ENCODE measurements at places on chromosomes 2 and 18. TPM values are rescaled to one million over a fixed set of nuclear protein-coding genes. Genes with fewer than 3 reads are reported as not detected.

CFAP65 gene
- total RNA-seq: not detected

TMEM178A gene
- total RNA-seq: 1.4 TPM

PID1 gene
- 22.4 TPM for total RNA-seq

IL1F10 gene
- total RNA-seq: 20.8 TPM

IL36G gene
- 24.7 TPM for total RNA-seq

COBLL1 gene
- total RNA-seq: 68.3 TPM

CYRIA gene
- total RNA-seq: 5.5 TPM

GPBAR1 gene
- total RNA-seq: 0.34 TPM

GALNT5 gene
- total RNA-seq: 0.51 TPM

CAPN13 gene
- 0.11 TPM for total RNA-seq

- no peak for DNase-seq
Observed at GRCh38 chr2:71965530-71965929, 182.1 kb downstream of the CYP26B1 start.

DNA sequence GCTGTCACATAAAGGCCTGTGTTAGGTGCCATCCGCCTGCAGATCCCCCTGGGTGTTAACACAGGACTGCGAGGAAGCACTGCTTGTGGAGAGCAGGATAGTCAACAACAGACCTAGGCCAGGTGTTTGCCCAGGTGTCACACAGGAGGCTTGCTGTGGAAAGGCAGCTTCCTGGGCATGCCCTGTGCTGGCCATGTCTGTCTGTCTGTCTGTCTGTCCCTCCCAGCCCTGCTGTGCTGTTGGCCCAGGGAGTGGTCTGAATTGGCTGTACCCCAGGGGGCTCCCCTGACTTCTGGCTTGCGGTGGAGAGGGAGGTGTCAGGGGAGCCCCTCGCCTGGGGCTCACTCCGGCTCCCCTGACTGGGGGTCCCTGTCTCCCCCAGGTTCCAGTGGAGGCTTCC lies 53.2 kb downstream of the SH3BP4 start:
- no peak for DNase-seq

DNA sequence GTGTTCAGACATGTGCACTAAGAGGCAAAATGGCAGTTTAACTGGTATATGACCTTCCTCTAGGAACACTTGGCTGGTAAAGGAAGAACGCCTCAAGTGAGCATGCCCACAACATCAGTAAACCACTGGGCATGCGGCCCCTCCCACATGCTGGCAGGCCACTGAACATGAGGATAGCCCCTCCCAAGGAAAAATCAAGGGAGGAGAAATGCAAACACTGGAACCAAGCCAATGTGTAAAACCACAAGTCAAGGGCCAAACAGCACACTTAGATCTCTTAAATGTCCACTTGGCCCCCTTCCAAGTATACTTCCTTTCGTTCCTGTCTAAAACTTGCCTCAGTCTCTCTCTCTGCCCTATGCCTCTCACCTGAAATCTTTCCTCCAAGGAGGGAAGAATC lies 980.8 kb downstream of the TSN start:
- no peak for DNase-seq

DNA sequence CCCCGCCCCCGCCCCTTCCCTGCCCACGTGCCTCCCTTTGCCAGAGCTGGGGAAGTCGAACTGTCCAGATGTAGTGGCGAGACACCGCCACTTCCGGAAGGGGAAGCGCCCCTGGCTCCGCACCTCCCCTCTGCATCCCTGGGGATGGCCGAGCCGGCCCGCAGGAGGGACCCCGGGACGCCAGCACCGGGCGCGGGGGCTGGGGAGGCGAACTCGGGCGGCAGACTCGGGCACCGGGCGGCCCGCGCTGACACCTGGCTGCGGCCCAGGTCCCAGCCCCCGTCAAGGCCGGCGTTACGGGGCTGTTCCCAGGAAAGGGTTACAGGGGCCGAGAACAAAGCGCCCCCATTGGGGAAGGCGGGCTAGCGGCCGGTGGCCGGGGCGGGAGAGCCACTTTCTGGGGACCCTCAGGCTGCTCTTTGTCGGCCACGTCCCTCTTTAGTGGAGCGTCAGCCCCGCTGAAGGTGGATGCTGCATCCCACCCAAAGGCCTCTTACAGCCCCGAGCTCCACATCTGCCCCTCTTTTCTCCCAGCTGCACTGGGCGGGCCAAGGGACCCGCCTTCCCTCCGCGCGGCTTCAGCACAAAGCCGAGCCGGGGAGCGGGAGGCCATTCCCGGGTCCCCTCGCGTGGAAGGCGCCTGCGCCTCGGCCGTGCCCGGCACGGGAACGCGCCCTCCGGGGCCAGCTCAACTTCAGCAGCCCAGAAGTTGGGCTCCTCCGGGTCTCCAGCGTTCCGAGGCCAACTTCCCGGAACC lies 1.3 kb downstream of the SDC1 start:
- peak; percentile 88 for DNase-seq

DNA sequence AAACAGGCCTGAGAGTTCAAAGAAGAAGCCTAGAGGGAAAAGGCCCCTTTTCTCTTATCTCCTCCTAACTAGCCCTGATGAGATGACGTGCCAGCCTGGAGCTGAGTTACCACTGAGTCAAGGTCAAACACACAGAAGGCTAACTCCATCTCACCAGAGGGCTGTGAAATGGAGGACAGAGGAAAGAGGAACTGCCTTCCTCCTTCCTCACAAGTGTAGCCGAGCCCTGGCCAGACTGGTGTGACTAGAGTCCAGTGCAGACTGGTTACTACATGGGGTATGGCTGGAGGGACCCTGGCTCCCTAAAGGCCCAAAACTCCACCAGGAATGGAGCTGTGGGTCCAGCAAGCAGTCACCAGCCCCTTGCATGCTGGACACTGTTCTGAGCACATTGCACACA lies 35.7 kb upstream of the GYPC start:
- no peak for DNase-seq

GRCh38 chr2:121888189-121888557 lies 132.7 kb downstream of the TSN start:
- no peak for DNase-seq

- no peak for DNase-seq
Observed at GRCh38 chr18:74715865-74716712, 118.4 kb downstream of the ZNF407 start.

DNA sequence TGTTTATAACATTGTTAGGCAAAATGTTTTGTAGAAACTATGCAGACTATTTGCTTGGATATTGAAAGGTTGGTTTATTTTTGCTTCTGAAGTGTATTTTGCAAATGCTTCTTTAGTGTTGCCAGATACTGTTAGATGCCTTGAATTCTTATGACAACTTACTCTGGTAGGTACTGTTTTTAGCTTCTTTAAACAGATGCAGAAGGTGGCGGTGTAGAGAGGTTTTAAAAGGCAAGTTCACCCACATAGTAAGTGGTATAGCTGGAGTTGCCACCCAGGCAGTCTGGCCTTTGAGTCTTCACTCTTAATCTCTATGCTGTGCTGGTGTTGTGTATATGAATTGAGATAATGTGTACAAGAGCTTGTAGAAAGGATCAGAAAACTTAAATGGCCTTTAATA lies 3.6 kb downstream of the PCYOX1 start:
- DNase-seq: no peak

GRCh38 chr2:20146401-20146800 lies 78.5 kb downstream of the SDC1 start:
- no peak for DNase-seq

GRCh38 chr2:195532255-195532627 lies 124.8 kb upstream of the SLC39A10 start:
- no peak for DNase-seq

DNA sequence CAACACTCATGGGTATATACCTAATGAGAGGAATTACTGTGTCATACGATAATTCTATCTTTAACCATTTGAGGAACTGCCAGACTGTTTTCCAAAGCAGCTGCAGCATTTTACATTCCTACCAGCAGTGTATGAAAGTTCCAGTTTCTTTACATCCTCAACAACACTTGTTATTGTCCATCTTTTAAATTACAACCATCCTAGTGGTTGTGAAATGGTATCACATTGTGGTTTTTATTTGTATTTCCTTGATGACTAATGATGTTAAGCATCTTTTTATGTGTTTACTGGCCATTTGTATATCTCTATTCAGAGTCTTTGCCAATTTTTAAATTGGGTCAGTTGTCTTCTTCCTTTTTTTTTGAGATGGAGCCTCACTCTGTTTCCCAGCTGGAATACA lies 4.0 kb upstream of the CKAP2L start:
- no peak for DNase-seq

DNA sequence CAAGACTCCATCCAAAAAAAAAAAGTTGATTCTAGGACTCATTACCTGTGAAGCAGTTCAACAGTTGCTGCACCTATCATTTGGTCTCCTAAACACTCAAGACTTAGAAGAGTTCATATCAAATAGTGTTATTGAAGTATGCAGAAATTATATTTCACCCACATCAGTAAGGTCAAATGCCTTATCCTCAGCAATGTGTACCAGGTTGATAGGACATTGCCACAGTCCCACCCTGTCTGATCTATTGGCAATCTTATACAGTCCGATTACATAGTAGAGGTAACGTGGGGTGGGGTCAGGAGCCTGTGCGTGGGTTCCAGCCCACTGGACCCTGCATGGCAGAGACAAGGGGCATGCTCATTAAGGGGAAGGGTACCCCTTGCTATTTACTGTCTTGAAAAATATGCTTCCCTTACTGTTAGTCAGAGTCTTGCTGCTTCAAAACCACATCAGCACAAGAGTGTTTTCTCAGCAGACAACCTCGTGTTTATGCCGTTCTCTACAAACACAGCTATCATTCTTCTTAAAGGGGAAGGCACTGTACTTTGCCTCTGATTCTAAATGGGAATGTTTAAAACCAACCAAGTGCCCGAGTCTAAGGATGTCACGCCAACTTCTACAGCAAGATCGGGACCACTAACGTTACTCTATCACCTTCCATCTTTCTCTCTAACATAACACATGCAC lies 115.2 kb downstream of the MTCL1 start:
- no peak for DNase-seq

- DNase-seq: no peak
Observed at GRCh38 chr2:231413456-231413855, 17.9 kb downstream of the B3GNT7 start.

- DNase-seq: no peak
Observed at GRCh38 chr18:1846640-1847039, 724.7 kb downstream of the METTL4 start.

DNA sequence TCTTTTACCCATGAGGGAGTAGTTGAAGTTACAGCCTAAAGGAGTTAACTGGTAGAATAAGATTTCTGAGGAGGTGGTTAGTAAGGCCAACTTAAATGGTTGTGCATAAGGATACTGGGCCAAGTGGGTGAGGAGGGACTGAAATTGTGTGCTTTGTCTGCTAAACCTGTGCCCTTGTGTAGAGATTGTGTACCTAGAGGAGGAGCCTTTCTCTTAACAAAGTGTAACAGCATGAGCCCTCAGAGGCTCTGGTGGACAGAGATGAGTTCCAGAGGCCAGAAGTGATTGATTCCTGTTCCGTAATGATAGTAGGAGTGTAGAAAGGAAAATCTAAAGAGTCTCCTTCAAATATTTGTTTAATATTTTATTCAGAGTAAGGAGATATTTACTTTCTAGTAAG lies 42.9 kb downstream of the OTX1 start:
- no peak for DNase-seq

- DNase-seq: no peak
Observed at GRCh38 chr18:31821545-31822171, 61.0 kb upstream of the SLC25A52 start.

DNA sequence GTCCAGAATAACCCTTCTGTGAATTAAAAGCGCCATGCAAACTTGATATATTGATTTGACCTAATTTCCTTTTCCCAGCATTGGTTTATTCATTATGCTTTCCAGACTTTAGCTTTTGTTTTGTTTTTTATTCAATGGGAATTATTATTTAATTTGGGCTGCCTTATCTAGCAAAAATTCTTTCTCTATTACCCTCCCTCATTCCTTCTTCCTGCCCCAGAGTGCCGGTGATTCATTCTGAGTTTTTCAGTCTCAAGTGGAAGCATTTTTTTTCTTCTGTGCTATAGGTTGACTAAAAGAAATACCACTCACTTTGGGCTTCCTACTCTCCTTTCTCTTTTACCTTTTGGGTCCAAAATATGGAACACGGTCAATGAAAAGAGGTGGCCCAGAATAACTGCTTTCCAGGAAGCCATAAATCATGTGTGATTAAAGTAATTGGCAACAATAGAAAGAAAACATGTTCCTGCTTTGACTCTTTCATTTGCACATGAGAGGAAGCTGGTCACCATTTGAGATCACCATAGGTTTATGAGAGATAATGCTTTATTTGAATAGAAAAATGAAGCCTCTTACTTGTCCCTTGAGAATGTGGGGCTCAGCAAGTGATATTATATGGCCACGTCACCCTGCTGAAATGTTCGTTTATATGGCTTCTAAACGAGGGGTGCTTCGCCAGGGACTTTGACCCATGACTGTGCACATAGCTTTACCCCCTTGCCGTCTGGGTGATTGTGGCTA lies 422.8 kb upstream of the ZEB2 start:
- DNase-seq: no peak

- DNase-seq: no peak
Observed at GRCh38 chr2:147976102-147976501, 44.4 kb downstream of the ORC4 start.

GRCh38 chr2:41170589-41170988 lies 718.7 kb upstream of the SLC8A1 start:
- no peak for DNase-seq

GRCh38 chr2:111667001-111667400 lies 217.0 kb downstream of the ANAPC1 start:
- DNase-seq: no peak

GRCh38 chr2:70124983-70125480 lies 37.8 kb downstream of the PCBP1 start:
- DNase-seq: peak; percentile 93

Measured in lower leg skin (tissue), 4 donors.